ENCODE measurements at places on chromosomes 7 and 10.
A peak's percentile ranks its signal among the peaks of the same experiment; 100 is the strongest.

DNA sequence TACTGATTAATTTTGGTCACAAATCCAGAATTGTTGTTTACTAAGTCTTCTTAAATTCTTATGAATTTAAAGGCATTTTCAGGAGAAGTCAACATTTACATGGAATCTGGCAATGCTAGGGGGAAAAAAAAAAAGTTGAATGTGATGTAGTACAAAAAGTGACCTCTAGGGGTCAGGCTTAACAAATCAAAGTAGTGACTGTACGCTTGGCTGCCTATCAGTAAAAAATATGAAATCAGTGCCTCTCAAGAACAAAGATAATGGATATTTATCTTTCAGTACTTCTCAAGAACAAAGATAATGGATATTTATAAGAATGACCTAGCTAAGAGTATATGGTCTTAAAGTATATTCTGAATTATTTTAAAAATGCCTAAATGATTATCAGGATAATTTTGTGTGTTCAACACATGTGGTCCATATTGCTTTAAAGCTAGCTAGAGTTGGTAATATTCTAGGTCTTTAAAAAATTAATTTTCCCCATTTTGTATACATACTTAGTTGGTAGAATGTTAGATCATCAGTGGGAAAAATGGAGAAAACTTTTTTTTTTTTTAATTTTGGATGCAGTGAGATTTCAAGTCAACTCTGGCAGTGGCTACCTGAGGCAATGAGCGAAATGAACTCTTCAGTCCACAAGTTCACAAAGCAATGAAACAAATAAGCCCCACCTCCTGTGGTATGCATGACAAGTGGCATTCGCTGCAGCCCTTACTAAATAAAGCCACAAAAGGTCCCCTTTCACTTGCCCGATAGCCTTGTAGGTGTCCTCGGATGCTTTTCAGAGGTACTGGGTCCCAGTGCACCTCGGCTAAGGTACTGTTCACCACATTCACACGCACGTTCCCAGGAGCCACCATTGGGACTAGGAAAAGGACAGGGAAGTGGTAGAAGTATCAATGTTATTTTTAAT, 51.2 kb upstream of the LAMB4 start:
- no peak for DNase-seq

DNA sequence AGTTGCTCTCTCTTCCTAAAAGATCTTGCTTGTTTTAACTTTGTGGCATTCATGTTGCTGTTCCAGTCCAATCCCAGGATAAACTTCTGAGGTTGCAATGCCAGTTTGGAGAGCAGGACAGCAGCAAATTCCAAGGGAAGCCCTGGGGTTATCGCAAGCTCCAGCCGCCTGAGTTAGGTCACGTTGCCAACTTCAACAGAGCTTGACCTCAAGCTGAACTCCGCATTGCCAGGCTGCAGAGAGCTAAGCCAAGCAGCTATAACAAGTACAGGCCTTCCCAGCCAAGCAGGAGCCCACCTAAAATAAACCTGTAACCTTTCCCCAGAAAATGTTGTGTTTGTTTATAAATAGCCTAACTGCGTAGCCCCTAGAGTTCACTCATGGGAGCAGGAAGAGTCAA, 138.9 kb upstream of the LYZL1 start:
- DNase-seq = no peak

DNA sequence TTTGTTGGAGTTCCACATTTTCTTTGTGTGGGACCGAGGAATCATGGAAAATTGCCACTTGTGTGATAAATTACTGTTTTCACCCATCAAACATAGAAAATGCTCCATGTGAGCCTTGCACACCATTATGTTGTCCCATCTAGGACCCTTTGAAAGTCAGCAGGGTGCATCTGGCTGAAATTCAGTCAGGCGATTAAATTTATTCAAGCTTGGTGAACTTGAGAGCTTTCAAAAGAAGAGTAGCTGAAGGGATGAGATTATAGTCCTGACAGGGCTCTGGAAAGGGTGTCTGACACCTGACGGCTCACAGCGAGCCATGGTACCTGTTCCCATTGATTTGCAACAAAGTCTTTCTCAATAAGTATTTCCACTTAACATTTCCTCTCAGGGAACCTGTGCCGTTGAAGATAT, 399.7 kb upstream of the ETV1 start:
- no peak for DNase-seq

DNA sequence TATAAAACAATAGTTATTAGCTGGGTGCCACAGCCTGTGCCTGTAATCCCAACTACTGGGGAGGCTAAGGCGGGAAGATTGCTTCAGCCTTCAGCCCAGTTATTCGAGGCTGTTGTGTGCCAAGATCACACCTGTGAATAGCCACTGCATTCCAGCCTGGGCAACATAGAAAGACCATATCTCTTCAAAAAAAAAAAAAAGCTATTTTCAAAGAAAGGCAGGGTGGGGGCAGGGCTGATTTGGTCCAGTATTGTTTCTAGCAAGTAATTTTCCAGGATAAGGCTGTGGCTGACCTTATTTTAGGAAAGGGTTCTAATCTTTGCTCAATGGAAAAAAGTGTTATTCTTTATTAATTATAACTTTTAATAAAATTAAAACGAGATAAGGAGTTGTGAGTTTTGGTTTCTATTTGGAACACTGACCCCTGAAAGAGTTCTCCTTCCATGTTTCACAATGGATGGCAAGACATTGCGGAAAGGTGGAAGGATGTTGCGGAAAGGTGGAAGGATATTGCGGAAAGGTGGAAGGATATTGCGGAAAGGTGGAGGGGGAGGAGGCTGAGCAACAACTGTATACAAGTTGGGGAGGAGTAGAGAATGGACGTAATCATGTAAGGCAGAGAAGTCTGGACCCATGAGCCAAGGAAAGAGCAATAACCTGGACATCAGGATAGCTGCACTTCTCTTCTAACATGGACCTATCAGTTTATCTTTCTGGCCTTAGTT, 1.5 kb upstream of the C1GALT1 start:
- no peak for DNase-seq

DNA sequence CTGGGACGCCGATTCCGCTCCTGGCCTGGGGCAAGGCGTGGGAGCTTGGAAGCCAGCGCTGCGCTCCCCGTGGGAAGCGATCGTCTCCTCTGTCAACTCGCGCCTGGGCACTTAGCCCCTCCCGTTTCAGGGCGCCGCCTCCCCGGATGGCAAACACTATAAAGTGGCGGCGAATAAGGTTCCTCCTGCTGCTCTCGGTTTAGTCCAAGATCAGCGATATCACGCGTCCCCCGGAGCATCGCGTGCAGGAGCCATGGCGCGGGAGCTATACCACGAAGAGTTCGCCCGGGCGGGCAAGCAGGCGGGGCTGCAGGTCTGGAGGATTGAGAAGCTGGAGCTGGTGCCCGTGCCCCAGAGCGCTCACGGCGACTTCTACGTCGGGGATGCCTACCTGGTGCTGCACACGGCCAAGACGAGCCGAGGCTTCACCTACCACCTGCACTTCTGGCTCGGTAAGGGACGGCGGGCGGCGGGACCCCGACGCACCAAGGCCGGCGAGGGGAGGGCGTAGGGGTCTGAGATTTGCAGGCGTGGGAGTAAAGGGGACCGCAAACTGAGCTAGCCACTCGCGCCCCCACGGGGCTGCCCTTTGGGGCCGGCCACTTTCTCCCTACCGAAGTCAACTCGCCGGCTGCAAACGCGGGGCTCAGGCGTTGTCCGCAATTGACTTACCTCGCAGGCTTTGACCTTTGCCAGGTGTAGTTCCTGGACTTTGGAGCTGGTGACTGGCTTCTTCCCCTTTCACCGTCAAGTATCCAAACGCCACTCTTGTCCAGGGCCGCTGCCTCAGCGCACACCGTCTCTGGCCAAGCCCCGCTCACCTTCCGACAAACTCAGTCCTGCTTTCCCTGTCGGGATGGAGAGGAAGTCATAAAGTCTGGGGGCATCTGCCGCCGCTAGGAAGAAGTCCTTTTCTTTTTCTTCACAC, at the start of gene SCIN:
SCIN (plus strand) TSS at position 187 of the 928 bp plus-strand sequence; CDS start at position 254, 67 bp downstream.
- peak; percentile 18 for DNase-seq

DNA sequence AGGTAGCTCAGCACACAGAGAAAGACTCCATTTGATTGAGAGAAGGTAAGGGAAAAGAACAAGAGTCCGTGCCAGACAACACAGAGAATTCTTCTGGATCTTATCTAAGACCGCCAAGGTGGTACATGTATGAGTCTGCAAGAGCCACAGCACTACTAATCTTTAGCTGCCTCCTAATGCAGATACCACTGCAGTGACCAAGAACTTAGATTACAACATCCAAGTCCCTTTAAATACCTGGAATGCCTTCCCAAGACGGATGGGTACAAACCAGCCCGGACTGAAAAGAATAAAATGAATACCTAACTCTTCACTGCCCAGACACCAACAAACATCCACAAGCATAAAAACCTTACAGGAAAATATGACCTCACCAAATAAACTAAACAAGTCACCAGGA, 33.3 kb downstream of the TFEC start:
- DNase-seq = no peak

DNA sequence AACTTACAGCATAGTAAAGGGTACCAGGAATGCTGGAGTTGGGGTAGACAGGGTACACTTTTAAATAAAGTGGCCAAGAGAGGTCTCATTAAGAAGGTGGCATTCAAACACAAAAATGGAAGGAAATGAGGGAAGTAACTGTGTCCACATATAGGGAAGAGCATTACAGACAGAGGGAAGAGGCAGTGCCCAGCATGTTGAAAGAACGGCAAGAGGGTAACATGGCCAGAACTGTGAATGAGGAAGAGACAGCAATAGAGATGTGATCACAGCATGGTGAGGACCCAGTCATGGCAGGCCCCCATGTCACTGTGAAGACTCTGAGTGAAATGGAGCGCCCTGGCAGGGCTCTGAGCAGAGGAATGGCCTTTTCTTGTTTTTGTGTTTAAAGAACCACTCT, 35.1 kb upstream of the ZNRF2 start:
- no peak for DNase-seq

DNA sequence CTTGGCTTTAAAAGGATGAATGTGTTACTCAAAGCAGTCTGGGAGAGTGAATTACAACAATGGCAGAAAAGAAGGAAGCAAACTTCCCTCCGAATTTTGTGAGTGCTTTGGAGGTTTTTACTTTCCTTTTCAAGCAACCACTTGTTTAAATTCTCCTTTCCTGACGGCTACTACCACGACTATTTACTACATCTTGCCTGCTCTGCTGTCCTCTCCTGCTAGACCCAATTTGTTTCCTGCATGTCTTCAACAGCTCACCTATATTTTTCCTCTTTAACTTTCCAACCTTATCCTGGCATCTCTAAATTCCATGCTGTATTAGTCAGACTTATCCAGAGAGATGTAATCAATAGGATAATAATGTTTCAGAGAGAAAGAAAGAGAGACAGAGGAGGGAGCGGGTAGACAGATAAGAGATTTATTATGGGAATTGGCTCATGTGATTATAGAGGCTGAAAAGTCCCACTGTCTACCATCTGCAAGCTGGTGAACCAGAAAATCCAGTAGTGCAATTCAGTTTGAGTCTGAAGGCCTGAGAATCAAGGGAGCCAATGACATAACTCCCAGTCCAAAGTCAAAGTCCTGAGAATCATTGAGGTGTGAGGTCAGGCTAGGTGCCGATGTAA, 42.8 kb upstream of the SLC13A1 start:
- DNase-seq = no peak

DNA sequence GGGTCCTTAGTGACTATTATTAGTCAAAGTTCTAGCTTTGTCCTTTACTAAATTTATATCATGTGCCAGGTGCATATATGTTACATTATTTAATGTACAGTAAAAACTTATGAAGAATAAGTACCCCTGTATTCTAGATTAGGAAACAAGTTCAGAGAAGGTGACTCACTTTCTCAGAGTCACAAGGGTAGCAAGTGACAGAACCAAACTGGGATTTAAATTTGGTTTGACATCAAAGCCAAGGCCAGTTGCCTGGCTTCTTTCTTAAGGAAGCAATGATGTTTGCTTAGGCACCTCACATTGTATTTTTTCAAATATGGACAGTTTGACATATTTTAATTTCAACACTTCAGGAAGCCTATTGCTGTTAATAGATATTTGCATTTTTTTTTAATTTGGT, 2.5 kb downstream of the LSM8 start:
- no peak for DNase-seq

- no peak for DNase-seq
Observed at GRCh38 chr10:93438613-93439253, 43.4 kb downstream of the MYOF start.

DNA sequence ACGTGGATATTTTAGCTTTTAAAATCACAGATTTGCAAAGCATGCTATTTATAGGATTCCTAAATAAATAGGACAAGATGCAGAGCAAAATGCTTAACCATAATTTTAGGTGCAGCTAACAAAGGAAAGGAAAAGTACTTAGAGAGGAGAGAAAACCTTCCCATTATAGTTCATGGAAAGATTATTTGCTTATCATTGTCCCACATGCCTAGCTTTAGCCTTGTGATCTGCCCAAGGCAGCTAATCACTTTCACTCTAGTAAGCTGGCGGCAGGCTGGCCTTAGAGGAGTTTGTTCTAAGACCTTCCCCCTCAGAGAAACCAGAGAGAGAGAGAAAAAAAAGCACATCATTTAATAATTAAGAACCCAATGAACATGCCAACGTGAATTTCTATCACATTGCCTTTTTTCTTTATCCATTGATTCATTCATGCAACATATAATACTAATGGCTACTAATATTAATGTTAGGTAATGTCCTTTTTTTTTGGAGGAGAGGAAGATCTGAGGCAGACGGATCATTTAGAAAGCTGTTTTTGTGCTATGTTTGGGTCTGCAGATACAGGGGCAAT, 274.6 kb downstream of the ARL4A start:
- DNase-seq = no peak

GRCh38 chr7:69599955-69600709, 1.9 kb downstream of the AUTS2 start:
- DNase-seq = no peak

DNA sequence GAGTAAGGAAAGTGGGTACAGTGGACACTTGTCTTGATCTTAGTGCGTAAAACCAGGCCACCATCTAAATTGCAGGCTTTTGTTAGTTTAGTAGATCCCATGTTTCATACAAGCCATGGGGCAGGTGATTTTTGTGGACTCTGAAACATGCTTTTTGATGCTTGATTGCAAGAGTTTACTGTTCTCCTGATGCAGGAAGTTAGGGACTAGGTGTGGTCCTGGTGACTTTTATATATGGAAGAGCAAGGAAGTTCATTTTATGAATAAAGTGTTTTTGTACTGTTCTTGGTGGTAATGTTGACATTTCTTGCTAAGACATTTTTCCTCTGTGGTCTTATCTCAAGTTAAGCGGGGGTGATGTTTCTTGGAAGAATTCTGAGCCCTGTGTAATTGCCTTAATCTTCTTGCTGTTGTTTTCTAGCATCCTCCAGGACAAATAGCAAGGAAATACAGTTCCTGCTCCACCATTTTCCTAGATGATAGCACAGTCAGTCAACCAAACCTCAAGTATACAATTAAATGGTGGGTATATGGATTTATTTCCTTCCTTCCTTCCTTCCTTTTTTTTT, 89.0 kb upstream of the GJD4 start:
- no peak for DNase-seq

Data from CD4-positive, alpha-beta T cell treated with Interleukin-1 beta for 1 hour (primary cell).